ENCODE measurements at places on chromosomes 3 and 15. TPM values are rescaled to one million over a fixed set of nuclear protein-coding genes. Genes with fewer than 3 reads are reported as not detected.

GRCh38 chr3:49869525-49870126, at the start of gene CAMKV:
CAMKV (minus strand) TSS chr3:49869906; CDS start chr3:49862388, 7,518 bp downstream.
- DNase-seq = no peak

- no peak for DNase-seq
These were observed 20.6 kb downstream of the SMARCC1 start for GRCh38 chr3:47761046-47761445.

GRCh38 chr3:94481226-94481898, 418.5 kb downstream of the NSUN3 start:
- no peak for DNase-seq

DNA sequence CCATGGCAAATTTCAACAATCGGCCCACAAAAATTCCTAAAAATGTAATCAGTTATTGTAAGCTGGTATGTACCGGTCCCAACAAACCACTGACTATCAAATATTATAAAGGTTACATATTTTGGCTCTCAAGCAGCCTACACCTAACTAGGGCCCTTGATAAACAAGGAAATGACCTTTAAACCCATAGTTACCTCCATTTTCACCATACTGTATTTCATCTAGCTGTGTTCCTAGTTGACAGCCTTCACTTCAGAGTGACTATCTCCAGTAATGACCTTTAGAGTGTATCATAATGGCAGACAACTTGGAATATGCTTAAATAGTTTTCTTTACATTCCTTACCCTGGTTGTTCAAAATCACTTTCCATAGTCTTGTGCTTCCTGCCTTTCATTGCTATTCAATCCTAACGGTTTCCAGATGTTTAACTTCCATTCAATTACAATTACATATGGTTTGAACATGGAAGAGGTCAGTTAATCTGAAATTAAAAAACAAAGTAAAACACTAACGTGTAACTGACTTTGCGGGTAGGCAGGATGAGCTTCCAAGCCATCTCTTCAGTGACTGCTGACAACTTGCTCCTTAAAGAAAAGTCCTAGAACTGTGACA, 111.9 kb upstream of the TSC22D2 start:
- no peak for DNase-seq

DNA sequence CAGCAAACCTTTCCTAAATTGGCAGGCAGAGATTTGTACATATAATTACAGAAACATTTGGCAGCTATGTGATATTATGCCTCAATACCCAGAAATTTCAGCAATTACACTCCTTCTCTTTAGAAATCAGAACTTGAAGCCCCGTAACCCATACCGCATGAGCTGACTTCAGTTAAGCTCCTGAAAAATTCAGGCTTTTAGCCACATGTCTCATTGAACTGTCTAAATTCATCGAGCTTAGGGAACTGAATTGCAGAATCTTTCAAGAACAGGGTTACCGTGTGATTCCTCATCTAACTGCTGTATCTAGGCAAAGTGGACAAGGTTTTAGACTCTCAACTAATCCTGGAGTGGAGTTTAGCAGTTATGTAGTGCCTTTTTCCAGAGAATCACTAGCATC, 333.0 kb downstream of the EPHA3 start:
- DNase-seq = no peak

- no peak for DNase-seq
These were observed 587.3 kb downstream of the IGSF11 start for GRCh38 chr3:118447339-118447738.

DNA sequence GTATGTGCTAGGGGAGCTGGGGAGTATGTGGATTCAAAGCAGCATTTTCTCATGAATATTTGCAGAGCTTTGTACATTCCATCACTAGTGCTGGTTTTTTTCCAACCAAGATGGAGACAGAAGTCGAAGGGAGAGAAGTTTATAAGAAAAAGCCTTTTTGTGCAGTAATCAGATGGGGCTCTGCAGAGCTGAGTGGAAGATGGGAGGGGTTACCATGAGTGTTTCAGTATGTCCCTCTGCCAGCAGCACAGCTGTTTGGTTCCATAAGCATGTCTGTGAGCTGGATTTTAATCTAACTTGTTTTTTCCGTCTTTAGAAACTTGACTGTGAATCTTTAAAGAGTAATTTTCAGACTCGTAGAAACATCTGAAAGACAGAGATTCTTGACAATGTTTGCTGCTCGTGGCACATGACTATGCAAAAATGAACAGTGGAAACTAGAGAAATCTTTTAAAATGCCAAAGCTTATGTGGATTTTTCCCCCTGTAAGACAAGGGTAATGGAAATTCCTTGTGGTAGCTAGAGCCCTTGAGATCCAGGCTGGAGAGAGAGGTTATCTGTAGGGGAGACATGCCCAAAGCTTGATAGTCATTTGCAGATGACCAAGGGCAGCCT, 20.3 kb downstream of the STARD9 start:
- DNase-seq = no peak

- DNase-seq = peak; percentile 63
These were observed 15.1 kb upstream of the TCAIM start for GRCh38 chr3:44323341-44323955.

IGF2BP2 gene
- 29.2 TPM for total RNA-seq

PARP16 gene
- 7.7 TPM for total RNA-seq

TMEM212 gene
- not detected for total RNA-seq

DNAH1 gene
- total RNA-seq = 0.78 TPM

STX19 gene
- not detected for total RNA-seq

ASB14 gene
- total RNA-seq = not detected

Data from RPMI7951 (cell line).